Activated naive CD4-positive, alpha-beta T cell (primary cell): ENCODE measurements at places on chromosomes 11 and 22.

DNA sequence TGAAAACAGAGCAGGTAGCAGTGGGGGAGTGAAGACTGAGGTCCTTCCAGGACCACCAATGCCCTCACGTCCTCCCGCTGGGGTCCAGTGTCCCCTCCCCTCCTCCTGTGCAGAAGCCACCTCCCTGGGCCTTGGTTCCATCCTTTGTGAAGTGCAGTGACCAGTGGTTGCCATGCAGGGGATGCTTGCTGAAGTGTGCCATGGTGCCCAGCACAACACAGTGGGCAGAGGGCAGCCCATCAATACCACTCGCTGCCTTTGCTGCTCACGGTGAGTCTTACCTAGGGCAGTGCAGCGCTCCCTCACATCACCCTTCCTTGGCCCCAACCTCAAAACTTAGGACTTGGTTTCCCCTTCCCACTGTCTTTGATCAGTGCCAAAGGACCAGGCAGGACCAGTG is 12.9 kb downstream of the MYEOV start:
- DNase-seq, result no peak

GRCh38 chr11:2797121-2797711 is 88.4 kb downstream of the CDKN1C start:
- no peak for DNase-seq

DNA sequence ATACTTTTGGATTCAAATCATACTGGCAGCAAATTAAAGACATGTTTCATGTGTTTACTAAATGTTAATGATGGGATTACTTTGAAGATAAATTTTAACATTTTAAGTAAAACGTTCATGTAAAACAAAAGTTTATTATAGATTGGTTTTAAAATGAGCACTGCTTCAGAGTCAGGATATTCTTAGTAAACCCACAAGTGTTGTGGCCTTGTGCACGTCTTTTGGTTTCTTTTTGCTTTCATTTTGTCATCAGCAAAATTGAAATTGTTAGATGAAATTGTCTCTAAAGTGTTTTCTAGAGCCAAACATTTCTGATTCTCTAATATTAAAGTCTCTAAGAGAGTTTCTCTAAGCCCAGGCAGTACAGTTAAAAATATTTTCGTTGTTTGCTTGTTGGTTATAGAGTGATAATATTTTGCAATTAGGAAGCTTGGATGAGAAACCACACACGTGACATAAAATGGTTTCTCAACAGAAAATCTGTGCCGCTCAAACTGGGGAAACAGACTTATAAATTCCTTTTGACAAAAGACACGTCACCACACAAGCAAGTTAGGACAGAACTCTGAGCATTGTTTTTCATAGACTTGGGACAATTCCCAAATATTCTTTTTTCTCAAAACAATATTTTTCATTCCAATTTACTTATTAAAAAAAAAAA is 164.4 kb downstream of the TEAD1 start:
- no peak for DNase-seq

DNA sequence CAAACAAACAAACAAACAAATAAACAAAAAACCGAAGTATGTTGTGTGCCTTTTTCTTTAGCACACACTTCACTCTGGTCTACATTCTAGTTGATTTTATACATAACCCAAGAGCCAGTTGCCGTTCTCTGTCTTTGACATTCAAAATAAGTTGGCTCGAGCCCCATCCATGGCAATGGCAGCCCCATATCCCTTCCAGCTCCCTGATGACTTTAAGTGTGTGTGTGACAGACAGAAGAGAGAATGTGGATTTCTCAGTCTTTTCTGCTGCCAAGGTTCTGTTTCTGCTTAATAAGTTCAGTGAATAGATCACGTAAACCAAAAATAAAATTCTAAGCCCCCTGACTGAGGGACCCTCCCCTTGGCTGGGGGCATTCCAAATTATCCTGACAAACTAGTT is 100.6 kb upstream of the TENM4 start:
- DNase-seq, result no peak

- DNase-seq, result no peak
Measured at GRCh38 chr11:14764179-14764578, 120.6 kb downstream of the PDE3B start.

GRCh38 chr11:6654281-6655019 is 1.2 kb downstream of the DCHS1 start:
- no peak for DNase-seq

GRCh38 chr11:128522943-128523518 is 64.3 kb downstream of the ETS1 start:
- DNase-seq, result peak; percentile 28

DNA sequence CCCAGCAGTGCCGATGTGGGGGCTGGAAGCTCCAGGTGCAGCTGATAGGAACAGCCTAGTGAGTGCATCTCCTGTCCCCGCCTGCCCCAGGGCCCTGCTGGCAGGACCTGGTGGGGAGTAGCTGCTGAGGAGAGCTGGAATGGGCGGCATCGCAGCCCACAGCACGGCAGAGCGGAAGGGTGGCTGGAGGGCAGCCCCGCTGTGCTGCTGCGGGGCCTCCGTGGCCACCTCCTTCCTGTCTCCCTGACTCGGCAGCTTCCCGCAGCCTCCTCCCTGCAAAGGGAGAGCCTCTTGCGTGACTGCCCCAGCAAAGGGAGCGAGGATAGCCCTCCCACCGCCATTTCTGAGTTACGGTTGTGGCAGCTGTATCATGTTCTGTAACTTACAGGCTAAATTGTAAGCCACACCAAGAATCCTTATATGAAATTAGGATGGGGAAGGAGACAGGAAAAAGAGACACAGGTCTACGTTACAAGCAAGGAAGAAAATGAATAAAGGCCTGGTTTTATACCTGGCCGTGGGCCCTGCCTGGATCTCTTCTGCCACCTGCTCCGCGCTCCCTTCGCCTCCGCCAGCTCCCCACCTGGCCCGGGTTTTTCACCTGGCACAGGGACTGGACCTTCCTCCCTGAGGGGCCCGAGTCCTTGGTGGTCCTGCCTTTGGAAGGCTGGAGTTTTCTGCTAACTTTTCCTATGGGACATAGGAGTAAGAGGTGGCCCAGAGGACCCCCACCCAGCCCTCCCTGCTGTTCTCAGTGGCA is 10.0 kb downstream of the TPCN2 start:
- DNase-seq, result no peak

- DNase-seq, result no peak
Measured at GRCh38 chr11:59138643-59139042, 4.0 kb upstream of the FAM111A start.

GRCh38 chr11:132988411-132988810 is 543.9 kb downstream of the OPCML start:
- no peak for DNase-seq

- no peak for DNase-seq
Measured at GRCh38 chr11:113177671-113178070, 136.7 kb upstream of the TTC12 start.

DNA sequence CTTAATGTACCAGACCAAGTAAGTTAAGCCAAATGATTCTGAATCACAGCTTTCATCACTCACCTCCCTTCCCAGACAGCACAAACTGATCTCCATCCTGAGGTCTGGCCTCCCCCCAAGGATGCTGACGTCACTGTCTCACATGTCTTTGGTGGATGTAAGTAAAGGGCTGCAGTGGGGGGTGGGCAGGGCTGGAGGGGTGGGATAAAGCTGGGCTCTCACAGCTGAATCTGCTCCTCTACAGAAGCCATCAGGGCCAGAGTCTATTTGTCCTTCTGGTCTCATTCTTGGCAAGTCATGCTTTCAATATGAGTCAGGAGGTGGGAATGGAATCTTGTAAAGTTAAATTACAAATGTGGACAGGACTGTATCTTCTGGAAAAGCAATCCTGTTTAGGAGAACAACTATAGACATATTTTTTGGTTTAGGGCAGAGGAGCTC is 32.7 kb downstream of the P4HA3 start:
- DNase-seq, result no peak

DNA sequence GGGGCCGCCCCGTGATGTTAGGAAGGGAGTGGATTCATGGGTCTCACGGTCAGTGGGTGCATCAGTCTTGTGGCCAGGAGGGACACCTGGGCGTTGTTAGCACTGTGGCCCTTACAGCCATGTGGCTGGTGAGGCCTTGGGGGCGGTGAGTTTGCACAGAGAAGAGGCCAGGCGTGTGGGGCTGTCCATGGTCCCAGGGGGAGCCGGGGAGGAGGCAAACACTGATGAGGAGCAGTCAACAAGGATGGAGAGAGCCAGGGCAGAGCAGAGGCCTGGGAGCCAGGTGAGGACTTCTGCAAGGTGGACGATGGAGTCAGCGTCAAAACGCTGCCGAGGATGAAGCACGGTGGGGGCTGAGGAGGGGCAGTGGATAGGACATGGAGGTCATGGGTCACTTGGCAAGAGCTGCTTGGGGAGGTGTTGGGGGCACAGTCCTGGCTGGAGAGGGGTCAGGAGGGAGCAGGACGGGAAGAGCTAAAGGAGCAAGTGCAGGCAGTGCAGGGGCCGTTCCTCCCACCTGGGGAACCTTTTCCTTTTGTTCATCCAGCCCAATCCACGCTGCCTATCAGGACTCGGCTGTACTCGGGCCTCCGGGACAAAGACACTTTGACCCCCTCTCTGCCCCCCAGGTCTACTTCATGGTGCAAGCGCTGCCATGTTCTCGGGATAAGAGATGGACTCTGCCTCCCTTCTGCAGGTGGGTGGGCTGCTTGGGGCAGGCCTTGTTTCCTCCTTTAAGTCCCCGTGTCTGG is 801.1 kb downstream of the TBC1D22A start:
- no peak for DNase-seq

DNA sequence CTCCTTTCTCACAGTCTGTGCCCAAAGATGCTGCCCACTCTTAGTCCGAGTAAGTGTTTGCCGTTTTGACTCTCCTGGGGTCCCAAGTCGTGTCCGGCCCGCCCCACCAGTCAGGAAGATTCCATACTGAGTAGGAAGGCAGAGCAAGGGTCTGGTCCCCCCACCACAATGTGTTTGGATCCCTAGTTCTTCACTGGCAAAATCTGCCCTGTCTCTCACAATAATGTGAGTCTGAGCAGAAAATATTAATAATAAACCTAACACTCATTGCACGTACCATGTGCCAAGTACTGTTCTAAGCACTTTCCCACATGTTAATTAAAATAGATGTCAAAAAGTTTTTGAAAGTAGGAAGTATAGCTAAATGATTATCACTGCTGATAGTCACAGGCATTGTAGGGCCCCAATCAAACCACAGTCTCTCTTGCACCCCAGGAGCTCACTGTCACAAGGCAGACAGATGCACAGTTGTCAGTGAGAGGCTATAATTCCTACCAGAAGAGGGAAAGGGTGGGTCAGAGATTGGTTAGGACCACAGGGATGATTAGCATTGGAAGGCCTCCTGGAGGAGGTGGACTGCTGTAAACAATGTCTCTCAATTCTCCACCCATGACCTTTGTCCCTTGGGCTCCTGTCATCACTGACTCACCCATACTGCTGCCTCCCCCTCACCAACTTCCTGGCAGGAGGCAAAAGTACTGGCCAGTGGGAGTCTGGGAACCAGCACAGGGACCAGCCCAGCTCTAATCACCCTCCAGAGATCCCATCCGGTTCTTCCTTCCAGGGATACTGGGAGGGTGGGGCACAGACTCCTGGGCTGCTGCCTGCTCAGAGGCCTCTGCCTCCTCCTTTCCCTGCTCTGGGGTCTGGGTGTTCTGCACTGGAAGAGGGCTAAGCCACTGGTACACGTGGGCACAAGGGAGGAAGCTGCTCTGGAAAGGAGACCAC is 1.0 kb upstream of the POLD4 start:
- DNase-seq, result no peak

- no peak for DNase-seq
Measured at GRCh38 chr11:45517171-45517770, 148.2 kb downstream of the CHST1 start.

DNA sequence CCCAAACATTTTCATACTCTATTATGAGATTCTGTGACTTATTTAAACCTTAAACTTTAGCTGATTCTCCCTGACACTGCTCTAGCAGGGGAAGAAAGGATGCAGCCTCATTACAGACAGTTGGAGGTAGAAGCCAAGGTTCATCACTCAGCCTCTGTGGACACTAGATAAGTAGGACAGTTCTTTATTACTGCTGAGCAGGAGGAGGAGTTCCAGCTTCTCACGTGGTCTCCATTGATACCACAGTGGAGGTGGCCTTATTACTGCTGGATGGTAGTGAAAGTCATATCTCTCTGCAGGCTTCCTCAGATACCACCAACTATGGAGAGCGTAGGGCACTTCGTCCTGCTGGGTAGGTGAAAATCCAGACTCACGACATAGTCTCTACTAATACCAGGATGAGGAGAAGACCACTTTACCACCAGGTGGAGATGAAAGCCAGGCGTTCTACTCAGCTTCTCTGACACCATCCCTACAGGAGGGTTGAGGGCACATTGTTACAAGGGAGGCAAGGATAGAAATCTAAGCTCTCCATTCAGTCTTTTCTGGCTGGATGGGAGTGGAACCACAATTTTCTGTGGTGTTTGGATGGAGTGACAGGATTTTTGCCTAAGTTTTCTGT is 13.1 kb upstream of the ANGPTL5 start:
- DNase-seq, result no peak

DNA sequence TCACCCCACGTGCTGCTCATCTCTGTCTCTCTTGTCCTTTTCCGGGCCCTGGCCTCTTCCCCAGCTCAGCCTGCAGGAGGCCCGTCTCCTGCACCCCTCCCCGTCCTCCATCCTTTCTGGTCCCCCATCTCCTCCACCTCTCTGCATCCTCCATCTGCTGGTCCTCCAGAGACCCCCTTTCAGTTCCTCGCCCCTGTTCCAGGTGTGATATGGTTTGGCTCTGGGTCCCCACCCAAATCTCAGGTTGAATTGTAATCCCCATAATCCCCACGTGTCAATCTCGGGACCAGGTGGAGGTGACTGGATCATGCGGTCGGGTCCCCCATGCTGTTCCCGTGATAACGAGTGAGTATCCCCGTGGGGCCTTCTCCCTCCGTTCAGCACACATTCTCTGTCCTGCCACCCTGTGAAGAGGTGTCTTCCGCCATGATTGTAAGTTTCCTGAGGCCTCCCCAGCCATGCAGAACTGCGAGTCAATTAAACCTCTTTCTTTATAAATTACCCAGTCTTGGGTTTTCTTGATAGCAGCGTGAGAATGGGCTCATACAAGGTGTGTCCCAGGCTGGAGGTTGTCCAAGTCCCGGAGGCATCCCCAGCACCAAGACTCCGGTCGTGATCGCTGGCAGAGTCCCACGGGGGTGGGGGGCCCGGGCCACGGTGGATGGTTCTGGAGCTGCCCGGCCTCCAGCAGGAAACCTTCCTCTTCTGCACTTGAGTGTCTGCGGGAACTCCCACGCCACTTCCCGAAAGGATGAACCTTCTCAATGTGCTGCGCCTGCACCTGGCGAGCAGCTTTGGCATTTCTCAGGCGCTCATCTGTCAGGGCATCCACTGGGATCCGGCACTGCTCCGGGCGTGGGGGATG is 29.0 kb upstream of the TOLLIP start:
- no peak for DNase-seq

- no peak for DNase-seq
Measured at GRCh38 chr22:36267058-36267457, 14.1 kb downstream of the APOL1 start.

DNA sequence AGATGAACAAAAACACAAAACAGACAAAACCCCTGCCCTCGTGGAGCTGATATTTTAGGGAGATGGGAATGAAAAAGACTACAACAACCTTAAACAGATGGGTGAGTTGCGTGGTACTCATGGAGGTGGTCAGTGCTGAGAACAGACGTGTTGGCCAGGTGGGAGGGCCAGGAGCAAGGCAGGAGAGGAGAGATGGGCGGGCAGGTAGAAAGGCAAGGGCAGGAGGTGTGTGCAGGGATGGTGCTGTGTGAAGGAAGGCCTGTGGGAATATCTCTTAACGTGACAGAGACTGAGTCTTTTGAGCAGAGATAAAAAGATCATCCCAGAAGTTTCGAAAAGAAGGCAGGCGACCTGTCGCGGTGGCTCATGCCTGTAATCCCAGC is 7.0 kb downstream of the GAL start:
- DNase-seq, result no peak
